ENCODE measurements at places on chromosomes 5 and 9. TPM values are rescaled to one million over a fixed set of nuclear protein-coding genes. Genes with fewer than 3 reads are reported as not detected.

- peaks cover 7% of the 10 kb centered on the region for H3K4me1 ChIP-seq
- no peak overlapping the region for H3K4me3 ChIP-seq
- no peak overlapping the region for H3K27ac ChIP-seq
- H3K27me3 ChIP-seq: peaks cover 30% of the 10 kb centered on the region
- H3K36me3 ChIP-seq: no peaks in the 10 kb centered on the region
- DNase-seq: peak; percentile 15
Measured at GRCh38 chr5:5497152-5497788, 74.8 kb downstream of the ICE1 start.

EIF4E1B gene
- not detected for total RNA-seq

CPEB4 gene
- total RNA-seq: 16.7 TPM

DNA sequence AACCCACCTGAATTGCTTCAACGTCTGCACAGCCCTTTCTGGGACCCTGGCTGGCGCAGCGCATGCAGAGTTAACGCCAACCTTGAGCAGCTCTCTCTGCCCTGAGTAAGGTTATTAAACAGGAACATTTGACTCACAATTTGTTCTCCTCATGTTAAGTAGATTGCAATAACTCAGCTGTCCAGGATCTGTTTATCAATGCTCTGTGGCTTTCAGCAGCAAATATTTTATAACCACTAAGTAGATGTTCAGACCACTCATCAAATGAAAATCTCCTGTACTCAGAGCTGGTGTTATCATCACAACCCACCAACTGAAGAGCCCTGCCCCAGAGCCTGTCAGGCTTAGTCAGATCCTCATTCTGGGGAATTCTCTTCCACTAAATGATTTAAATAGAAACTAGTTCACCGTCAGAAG lies 403.0 kb downstream of the ZNF608 start:
- H3K27ac ChIP-seq: peak overlapping the region; percentile 6
- DNase-seq: no peak
- H3K4me1 ChIP-seq: peaks cover 8% of the 10 kb centered on the region
- H3K36me3 ChIP-seq: no peaks in the 10 kb centered on the region
- no peak overlapping the region for H3K4me3 ChIP-seq

- H3K27ac ChIP-seq: no peak overlapping the region
- H3K27me3 ChIP-seq: peaks cover 64% of the 10 kb centered on the region
- no peaks in the 10 kb centered on the region for H3K36me3 ChIP-seq
- no peak overlapping the region for H3K4me3 ChIP-seq
- H3K4me1 ChIP-seq: no peaks in the 10 kb centered on the region
Measured at GRCh38 chr5:149257131-149257530, 14.5 kb upstream of the AFAP1L1 start.

DNA sequence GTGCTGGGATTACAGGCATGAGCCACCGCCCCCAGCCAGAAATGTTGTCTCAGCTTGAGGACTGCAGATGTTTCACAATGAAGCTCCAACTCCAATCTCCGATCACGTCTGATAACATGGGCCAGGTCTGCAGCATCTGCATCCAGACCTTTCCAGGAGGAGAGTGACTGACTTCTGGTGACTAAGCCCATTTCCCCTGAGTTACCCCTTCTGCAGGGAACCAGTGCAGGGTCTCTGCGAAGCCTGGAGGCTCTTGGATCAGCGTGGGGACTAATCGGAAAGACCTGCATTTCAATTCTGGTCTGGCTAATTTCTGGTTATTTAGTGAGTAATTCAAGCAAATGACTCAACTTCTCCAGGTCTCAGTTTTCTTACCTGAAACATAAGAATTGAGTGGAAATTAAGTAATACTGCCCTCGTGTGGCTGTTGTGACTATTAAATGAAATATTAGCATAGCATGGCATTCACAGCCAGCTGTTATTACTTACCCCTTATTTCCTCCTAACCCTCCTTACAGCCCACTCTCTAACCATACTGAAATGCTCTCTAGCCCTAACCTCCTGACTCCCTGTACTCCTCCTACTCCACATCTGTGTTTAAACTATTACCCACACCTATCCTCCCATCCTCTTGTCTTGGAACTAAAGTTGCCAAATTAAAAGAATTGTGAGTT lies 2.2 kb upstream of the GNPDA1 start:
- peaks cover 18% of the 10 kb centered on the region for H3K4me1 ChIP-seq
- no peaks in the 10 kb centered on the region for H3K27me3 ChIP-seq
- peak overlapping the region; percentile 11 for H3K27ac ChIP-seq
- no peak for DNase-seq
- peak overlapping the region; percentile 21 for H3K4me3 ChIP-seq
